CD4-positive, alpha-beta T cell treated with Interleukin-6 at 100 ng/mL for 8 hours (primary cell): ENCODE measurements at places on chromosomes 4 and X.

DNA sequence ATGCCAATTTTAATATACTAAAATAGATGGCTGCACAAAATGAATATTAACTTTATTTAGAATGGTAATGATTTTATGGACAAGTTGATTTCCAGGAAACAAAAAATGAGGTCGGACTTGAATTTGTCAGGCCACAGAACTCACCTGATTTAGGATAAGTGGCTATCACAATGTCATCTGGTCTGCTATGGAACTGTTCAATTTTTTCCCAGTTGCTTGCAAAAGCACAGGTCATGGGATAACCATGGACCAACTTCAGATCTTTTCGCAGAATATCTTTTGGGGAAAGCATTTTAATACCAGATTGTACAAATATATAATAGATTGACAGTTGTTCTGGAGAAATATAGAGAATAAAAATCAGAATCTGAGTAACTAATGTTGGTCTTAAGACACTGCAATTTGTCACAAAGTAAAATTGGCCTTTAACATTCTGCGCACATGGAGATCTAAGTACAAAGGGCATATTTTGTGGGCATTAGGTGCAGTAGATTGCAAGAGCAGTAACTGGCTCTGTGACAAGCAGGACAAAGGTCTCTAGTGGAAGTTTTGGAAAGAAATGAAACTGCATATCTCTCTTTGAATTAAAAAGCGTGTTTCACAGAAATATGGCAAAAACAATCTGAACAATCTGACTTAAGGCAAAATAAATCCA lies 5.4 kb downstream of the SULT1B1 start:
- no peak for DNase-seq

DNA sequence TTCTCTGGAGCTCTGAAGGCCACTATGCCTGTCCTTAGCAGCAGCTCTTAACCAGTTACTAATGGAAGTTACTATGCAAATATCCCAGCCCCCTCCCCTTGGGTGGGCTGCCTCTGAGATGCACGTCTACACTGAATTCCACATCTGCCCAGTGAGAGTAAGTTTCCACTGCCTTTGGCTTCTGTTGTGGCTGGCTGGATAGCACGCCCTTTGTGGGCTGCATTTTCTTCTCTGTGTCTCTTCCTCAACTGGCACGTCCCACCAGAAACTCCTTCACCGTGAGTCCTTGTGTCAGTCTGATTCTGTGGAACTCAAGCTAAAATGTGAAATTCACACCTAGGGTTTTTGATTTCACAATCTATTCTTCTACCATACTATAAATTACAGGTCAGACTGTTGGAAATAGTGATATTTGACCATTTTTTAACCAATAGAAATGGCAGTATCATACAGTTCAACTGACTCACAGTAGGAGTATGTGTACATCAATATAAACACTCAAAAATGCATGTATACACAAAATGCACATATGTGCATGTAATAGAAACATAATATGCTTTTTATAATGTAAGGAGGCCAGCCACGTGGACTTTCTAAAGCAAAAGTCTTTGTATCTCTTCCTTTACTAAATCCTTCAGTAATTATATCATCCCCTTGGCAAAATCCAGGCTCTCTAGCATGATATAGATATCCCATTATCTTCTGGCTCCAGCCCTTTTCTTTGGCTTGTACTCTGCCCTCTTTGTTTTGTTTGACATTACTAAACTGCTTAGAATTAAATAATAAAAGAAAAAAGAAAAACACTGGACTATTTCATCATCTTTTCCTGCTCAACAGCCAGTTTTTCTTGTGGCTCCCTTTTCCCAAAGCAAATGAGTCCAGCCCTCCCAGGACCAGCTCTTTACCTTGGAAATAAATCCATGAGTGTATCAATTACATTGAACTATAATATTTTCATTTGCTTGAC lies 33.2 kb upstream of the LDB2 start:
- no peak for DNase-seq

DNA sequence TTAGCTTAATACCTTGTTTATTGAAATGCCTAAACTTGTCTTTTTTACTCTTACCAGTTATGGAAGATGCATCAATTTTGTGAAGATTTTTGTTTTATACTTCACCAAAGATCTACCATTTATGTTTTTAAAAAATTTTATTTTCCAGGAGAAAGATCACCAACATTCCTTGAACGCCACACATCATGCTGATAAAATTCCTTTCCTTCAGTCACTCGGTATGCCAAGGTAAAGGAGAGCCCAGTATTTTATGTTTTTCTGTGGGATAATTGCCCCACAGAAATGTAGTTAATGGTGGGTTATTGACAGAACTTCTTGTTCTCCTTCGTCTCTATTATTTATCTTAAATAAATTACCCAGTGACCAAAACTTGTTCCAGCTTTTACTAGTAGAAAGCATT lies 217.0 kb downstream of the GC start:
- DNase-seq, result no peak

DNA sequence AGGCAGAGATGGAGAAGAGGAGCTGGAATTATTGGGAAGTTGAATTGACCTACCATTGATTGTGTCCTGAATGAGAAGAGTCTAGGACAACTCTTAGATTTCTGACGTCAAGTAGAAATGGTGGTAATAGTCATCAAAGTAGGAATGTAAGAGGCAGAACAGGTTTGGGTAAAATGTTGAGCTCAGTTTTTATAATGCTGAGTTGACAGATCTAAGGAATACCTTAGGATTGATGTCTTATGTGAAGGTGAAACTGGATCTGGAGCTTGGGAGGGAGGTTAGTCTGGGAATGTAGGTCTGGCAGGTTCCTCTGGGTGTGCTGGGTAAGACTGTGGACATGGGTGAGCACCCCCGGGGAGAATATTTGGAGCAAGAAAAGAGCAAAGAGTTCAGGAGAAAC lies 31.9 kb downstream of the JADE1 start:
- no peak for DNase-seq

- DNase-seq, result peak; percentile 4
These were observed 77.7 kb downstream of the CC2D2A start for GRCh38 chr4:15547392-15547791.

DNA sequence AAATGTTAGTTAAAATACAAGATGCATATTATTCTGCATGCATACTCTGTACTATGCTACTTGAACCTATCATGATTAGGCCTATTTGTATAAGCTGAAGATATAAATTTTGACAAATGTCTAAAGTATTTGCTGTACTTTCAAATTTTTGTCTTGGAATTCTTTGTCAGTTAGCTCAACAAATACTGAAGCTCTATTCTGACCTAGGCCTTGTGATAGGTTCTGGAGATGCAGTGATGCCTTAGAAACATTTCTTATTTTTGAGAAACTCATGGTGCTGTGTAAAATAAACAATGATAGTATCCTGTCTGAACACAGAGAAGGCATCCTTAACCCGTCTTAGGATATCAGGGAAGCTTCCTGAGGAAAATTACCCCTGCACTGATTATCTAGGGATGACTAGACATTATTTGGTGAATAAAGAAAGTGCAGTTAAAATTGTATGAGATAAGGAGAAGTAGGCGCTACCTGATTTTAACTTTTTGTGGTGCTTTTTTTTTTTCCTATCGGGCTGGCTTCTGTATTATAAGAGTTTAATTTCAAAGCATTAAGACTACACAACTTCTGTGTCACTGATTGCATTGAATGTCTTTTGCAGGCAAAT lies 43.4 kb downstream of the MOB1B start:
- no peak for DNase-seq
